Activated CD8-positive, alpha-beta memory T cell treated with anti-CD3 and anti-CD28 coated beads, Interleukin-2, amount 50 U/mL, for 48 hours (primary cell): ENCODE measurements at places on chromosomes 11 and 22.
A peak's percentile ranks its signal among the peaks of the same experiment; 100 is the strongest.

DNA sequence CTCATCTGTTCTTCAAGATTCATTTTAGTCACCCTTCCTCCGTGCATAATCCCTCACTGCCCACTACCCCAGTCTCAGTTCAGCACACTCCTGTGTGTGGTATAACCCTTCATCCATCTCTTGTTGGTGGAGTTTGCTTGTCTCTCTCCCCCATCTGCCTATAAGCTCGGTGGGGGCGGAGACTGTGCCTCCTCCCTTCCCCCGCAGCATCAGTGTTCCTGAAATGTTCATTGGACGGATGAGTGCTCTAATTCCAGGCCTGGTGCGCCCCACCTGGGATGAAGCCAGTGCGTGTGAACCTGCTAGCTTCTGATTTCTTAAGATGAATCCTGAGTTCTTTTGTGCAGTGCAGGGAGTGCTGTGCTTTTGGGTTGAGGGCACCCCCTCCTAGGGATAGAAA lies 100.0 kb downstream of the GRIK4 start:
- no peak for DNase-seq

DNA sequence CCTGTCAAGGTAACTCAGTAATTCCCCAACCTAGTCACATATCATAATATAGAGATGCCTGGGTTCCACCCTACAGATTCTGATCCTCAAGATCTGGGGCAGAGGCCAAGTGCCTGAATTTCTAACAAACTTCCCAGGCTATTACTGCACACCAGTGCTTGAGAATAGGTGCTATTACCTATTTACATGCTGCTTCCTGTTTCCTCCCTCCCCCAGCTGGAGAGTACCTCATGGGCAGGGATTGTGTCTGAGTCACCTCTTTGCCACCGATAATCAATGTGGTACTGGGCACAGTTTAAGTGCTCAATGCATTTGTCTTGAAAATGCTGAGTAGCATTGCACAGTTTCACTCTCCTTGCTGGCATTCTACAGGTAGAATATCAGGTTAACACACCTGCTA lies 582.2 kb upstream of the CADM1 start:
- no peak for DNase-seq

DNA sequence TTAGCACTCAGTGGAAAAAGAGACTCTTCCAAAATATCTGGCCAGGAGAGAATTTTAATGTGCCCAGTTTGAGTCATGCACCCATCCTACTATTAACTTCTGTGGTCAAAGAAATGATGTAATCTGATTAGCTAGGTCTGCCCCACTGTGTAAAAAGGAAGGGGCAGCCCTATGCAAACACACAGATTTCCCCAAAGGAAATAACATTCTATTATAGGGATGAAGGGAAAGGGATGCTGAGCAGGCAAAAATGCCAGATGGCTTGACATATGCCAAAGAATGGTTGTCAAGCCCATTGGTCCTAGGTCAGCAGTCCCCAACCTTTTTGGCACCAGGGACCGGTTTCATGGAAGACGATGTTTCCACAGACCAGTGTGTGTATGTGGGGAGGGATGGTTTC lies 43.3 kb upstream of the PAK1 start:
- DNase-seq, result no peak

DNA sequence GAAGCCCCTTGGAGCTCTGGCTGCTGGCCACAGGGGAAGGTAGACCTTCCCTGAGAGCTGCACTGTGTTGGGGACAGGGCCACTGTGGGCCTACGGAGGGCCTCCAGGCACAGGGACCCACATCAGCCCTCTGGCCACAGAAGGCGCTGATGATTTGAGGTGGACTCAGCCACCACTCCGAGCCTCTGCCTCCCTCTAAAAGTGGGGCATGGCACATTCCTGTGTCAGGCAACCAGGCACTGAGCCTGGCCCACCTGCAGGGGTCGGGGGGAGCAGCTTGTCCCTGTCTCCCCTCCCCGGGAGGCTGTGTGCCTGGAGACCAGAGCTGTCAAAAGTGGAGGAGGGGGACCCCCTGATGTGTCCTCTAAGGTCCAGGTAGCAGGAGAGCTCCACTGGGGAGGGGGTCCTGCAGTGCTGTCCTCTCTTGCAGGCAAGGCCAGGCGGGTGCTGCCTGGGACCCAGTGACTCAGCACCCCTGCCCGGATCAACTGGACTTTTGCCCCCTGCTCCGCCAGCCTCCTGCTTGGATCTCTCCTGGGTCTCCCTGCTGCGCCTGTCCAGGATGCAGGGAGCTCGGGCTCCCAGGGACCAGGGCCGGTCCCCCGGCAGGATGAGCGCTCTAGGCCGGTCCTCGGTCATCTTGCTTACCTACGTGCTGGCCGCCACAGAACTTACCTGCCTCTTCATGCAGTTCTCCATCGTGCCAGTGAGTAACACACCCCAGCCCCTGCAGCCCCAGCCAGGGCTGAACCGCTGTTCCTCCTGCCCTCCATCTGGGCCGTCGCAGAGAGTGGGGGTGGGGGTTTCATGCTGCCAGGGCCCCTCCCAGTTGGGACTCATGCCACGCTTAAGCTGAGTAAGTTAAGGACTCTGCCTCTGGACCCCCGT lies 17.5 kb upstream of the CDKN1C start:
- DNase-seq, result no peak

- DNase-seq, result no peak
Measured at GRCh38 chr11:72425053-72425980, 9.0 kb downstream of the CLPB start.

DNA sequence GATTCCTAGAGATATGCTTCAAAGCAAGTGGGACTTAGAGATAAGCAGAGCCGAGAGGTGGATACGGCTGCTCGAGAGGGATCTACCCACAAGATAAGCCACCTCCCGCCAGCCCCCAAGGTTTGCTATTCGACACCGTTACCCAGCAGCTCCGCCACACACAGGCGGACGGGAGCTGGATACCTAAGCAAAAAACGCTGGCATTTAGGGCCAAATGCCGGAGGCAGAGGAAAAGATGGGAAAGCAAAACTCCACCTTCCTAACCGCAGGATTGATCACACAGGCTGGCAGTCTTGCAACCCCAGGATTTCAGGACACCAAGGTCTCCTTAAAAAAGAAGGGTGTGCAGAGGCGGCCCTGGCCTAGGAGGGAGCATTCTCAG lies 709 bp downstream of the FTH1 start:
- peak; percentile 68 for DNase-seq

DNA sequence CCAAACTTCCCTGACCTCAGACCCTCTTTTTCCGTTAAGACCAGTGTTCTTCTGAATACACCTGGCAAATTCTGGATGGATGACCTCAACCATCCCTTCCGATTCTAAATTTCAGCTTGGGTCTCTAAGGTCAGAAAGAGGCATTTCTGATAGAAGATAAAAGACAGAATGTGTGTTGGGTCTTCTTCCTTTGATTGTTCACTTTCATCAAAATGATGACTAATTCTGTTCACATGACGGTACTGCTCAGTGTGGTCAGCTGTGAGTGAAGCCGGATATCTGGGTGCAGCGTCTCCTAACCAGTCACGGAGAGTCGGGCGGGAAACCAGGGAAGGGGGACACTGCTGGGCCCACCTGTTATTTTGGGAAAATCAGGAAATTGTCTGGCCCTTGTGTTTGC lies 151.6 kb upstream of the NAV2 start:
- DNase-seq, result no peak

GRCh38 chr11:123116486-123116885 lies 54.5 kb upstream of the HSPA8 start:
- DNase-seq, result no peak

DNA sequence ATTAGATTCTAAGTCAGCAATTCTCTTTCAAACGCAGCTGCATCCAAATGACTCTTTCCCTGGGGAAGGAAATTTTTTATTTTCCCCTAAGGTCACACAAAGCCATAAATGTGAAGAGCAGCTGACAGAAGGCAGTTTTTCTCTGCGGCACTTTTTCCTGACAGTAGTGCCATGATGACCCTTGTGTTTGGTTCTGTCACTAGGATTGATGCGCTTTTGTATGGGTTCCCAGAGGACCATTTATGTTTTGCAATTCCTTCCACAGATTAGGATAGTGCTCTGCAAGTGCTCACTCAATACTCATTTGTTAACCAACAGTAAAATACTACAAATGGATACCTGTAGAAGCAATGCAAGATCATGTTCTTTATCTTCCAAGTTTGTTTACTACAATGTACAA lies 359.6 kb upstream of the CTSC start:
- no peak for DNase-seq

DNA sequence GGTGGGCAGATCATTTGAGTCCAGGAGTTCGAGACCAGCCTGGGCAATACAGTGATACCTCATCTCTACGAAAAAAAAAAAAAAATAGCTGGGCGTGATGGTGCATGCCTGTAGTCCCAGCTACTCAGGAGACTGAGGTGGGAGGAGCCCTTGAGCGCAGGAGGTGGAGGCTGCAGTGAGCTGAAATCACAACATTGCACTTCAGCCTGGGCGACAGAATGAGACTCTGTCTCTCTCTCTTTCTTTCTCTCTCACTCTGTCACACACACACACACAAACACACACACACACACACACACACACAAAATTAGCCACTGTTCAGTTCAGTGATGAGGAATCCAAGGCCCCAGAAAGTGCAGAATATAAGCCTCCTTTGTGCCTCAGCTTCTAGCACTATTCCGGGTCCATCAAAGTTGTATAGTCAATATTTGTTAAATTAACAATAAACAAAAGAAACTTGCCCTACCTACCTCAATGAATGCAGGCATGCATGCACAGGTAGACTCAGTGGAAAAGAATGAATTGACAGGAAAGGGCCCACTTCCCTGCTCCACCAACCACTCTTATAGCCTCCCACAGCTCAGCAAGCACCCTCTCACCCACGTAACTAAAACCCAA lies 3.9 kb upstream of the SMIM35 start:
- DNase-seq, result no peak

DNA sequence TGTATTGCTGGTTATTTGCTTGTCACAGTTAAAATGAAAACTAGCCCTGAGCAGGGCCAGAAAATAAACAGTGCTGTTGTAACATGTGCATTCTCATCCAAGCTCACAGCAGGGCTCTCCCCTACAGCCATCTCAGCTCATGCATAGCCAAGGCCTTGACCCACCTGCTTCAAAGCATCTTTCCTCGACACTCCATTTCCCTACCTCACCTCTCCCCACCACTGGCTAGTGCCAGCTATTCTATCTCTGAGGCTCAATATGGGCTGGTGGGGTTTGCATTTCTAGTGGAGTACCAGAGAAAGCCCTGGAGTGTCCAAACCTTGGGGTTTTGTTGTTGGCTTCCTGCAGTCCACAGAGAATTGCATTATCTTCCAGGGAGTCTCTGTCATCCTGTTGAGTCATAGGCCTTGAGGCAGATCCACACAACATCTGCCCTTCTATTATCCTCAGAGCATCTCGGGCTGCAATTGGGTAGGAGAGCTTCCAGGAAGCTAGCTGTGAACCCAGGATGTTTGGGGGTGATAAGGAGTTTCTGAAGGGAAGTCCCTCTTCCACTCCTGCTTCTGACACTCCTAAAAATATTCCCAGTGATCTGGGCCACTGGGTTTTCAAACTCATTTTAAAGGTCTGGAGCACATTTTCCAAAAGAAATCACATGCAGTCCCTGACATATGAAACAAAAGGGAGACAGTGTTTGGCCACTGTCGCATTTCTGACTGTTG lies 36.1 kb upstream of the AMOTL1 start:
- DNase-seq, result no peak

DNA sequence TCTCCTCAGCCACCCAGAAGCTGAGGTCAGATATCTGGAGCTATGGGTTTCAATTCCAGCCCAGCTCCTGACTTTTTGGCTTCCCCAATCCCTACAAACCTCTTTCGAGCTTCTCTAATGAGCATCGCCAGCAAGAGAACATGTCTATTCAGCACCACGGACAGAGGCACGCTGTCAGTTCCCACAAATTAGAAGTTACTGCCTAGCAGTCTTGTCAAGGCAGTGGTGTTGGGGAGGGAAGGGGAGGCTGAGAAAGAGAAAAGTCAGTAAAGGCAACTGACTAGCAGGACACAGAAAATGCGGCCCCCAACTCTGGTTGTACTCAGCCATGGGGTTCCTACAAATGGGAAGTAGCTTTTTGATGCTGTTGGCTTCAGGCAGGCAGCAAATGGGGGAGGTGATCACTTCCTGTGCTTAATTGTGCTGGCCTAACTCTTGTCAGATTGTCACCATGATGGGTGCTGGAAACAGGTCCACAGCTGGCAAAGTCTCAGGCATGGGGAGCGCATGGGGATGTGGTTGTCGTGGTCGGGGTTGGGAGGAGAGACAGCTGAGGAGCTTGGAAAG lies 205.9 kb downstream of the ST3GAL4 start:
- DNase-seq, result peak; percentile 62

DNA sequence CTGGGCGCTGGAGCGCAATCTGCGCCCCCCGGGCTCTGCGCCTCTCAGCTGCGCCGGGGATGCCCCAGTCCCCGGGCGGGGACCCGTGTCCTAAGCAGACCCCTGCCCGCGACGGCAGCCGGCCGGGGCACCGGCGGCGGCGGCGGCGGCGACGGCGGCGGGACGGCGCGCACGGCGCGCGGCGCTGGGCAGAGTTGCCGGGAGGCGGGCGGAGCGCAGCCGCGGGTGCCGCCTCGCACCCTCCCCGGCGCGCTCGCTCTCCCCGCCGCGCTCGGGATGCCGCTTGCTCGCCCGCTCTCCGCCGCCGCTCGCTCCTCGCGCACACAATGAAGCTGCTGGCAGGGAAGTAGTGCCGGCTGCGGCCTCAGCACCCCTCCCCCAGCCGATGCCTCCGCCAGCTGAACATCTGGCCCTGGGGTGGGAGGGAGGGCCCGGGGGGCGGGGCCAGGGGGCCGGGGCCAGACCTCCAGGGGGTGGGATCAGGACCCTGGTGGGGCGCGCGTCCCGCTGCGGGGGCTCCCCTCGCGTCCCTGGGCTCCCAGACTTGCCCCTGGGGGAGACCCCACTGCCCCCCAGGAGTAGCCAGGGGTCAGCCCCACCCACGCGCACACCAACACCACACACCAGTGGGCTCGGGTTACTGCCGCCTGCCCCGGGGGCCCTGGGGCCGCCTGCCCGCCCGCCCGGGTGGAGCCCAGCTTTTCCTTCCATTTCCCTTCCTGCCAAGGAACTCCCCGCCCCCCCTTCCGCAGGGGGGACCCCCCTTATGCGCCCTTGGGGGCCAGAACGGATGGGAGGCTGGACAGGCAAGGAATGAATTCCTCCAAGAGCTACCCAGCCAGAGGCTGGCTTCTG lies at the start of gene RCOR2:
TSS of gene RCOR2 (minus strand) at position 328 of the 855 bp plus-strand sequence. CDS start 708 bp downstream, outside the sequence.
- DNase-seq, result peak; percentile 79

DNA sequence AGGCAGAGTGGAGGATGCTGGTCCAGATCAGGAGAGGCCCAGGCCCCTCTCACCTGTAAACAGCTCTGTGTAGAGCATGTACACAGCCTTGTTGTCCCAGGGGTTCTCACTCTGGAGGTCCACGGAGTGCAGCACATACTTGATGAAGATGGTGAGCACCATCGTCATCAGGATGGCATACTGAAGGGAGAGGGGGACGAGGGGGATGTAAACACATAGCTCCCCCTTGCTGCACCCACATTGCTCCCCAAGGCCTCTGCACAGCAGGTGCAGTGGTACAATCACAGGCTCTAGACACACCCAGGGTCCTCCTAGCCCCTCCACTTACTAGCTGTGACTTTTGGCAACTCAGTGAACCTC lies 2.9 kb downstream of the SYVN1 start:
- no peak for DNase-seq

DNA sequence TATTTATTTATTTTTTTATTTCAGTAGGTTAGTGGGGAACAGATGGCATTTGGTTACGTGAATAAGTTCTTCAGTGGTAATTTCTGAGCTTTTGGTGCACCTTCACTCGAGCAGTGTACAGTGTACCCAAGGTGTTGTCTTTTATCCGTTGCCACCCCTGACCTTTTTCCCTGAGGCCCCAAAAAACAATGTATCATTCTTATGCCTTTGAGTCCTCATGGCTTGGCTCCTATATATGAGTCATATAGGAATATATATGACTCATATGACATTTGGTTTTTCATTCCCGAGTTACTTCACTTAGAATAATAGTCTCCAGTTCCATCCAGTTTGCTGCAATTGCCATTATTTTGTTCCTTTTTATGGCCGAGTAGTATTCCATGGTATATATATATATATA lies 763.9 kb downstream of the NTM start:
- DNase-seq, result no peak
